T-helper 1 cell (primary cell): ENCODE measurements at places on chromosomes 6 and 20.

DNA sequence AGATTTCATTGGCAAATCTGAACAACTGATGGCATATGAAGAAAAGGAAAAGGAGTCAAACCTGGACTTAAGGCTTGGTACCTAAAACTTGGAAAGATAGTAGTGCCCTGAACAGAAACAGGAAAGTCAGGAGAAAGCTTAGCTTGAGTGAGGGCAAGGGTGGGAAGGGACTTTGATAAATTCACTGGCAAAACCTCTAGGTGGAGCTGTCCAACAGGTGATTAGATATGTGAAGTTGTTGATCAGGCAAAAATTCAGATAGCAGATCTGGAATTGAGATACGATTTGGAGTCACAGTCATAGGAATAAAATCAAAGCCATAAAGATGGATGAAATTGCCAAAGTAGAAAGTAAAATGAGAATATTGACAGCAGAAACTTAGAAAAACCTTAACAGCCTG is 16.1 kb upstream of the ZNF292 start:
- peak; percentile 52 for DNase-seq

- no peak for DNase-seq
Observed at GRCh38 chr6:108174371-108175175, 8.8 kb downstream of the NR2E1 start.

DNA sequence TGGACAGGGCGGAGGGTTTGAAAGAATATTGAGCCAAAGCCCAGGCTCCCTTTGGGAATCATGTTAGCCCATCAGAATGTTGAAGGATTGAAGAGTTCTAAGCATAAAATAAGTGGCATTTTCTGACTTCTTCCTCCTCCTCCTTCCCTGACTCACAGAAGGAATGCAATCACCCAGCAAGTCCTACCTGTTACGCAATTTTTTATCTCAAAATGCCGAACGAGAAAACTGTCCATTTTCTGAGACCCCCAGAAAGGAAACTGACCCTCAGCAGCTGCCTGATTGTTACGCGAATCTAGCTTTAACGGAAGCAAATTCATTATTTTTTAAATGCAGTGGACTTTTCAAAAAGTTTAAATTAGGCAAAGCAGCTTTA is 4.7 kb upstream of the DNAJC5 start:
- DNase-seq: no peak

DNA sequence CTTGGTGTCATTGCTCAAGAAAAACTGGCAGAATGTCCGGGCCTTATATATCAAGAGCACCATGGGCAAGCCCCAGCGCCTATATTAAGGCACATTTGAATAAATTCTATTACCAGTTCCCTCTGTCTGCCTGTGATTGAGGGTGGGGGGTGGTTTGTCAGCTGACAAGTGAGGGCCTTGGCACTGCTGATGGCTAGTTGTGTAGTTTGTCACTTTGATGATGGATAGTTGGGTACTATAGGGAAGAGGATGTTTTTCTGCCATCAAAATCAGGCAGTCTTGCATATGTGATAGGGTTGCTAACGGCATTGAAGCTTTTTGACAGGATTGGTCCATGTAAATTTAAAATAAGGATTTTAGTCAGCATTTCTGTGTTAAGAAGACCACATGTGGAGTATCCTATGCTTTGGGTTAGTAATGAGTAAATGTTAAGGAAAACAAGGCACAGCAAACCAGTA is 2.5 kb downstream of the RPL10A start:
- no peak for DNase-seq

GRCh38 chr6:24690593-24690992 is 23.7 kb downstream of the ACOT13 start:
- DNase-seq: no peak

DNA sequence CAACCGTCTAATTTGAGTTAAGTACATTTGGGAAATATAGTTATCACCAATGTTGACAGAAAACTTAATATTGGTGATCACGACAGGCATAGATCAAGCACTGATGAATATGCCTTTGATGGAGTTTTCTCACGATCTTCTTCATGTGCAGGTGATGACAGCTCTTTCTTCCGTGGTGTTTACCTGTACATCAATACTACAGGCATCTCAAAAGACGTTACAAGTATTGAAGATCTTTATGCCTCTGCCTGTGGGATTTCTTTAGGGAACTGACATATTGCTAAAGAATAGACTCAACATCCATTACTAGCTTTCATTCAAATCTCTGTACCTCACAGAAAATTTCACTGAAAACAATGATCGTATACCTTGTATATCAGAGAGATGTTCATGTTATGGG is 178.7 kb downstream of the PACRG start:
- no peak for DNase-seq

GRCh38 chr6:141685416-141685815 is 447.3 kb upstream of the GJE1 start:
- DNase-seq: no peak

DNA sequence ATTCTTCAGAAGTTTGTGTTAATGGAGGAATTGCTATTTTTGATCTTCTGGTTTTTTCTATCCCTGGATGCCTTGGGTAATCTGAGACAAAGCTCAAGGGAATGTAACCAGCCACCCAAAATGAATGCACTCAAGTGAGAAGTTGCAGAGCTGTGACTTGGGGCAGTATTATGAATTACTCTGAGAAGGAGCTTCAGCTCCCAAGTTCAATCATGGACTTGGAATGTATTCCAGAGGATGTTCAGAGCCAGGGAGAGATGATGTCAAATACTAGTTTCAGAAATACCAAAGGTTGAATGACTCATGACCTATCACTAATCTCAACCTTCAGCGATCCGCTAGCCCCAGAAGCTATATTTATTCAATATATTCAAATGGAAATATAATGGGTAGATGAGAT is 375.2 kb upstream of the PLCB4 start:
- DNase-seq: no peak

DNA sequence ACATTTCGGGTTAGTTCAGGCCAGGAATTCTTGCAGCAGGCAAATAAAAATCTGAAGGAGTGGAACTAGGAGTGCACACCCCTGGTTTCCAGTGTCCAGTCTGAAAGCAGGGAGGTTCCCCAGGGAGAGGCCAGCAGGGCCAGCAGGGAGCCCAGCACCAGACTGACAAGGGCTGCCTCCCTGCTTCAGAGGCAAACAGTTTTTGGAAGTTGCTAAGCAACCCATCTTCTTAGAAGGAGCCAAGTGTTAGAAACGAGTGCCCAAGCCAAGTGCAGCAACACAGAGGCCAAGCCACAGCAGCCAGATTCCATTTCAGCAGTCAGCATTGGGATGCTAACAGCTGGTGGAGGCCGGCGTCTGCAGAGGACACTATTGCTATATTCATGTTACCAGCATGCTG is 179.1 kb downstream of the SYNDIG1 start:
- DNase-seq: no peak

DNA sequence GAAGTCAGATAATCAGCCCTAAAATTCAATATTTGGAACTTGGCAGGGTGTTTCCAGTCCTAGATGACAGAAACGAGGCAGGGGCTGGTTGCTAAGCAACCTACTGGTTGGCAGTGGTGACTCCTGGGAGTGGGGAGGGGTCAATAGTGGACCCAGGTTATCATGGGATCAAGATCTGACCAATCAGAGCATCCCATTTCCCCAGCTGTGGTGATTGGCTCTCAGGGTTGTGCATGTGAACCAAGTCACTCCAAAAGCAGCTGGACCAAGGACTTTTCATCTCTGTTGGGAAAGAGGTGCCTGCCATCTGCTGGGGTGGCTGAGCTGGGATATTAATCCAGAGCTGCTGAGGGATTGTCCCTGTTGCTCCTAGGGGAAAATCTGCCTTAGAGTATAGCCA is 253.4 kb downstream of the PREX1 start:
- DNase-seq: no peak

DNA sequence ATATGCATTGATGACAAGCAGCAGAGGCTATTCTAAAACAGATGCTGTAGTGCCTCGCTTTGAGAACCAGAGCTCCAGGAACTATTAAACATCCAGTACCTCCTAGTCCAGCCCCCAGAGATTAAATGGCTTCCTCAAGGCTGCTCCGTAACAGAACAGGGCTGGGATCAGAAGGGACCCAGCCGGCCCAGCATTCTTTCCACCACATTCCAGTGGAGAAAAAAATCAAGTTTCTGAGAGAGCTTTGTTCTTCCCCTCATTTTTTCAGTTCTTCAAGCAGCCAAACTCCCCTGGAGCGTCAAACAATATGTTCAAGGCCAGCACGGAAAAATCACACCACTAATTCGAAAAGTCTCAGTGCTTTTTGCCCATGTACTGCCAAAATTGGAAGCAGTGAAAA is 5.8 kb upstream of the STMND1 start:
- no peak for DNase-seq

- no peak for DNase-seq
Observed at GRCh38 chr20:12090920-12091319, 173.2 kb downstream of the BTBD3 start.

DNA sequence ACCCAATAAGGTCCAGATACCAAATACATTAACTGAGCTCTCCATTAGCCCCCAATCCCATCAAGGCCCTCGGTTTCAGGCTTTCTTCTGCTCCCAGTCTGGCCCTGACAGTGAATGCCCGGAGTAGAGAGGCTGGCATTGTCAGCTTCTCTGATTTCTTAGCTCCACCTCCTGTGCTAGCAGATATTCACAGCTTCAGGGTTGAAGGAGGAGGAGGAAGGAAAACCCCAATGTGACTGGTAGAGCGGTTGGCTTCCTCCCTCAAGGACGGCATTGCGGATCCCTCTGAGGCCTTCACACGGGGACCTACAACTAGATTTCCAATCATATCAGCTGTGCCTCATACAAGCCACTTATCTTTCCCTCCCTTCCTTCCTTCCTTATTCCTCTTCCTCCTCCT is 164.1 kb upstream of the SYNDIG1 start:
- no peak for DNase-seq

DNA sequence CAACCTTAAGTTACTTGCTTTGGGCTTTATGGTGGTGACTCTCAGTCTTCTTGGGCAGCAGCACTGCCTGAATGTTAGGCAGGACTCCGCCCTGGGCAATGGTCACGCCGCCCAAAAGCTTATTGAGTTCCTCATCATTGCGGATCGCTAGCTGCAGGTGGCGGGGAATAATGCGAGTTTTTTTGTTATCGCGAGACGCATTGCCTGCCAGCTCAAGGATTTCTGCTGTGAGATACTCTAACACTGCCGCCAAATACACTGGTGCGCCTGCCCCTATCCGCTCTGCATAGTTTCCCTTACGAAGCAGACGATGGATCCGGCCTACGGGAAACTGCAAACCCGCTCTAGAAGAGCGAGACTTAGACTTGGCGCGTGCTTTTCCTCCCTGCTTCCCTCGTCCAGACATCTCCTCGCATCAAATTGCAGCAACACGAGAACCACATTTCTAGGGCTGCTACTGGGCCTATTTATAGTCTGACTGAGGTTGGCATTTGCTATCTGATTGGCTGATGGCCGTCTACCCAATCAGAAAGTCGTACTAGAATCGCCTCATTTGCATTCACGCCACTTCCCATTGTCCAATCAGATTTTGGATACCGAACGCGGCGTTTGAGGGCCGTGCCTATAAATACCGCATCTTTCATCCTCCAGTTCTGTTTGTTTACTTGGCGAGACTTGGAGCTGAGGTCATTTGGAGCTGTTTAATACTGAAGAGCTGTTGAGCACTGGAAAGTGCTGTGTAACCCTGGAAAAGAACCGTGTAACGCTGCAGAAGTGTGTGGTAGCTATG is 28.2 kb upstream of the SLC17A4 start:
- DNase-seq: no peak

- DNase-seq: peak; percentile 50
Observed at GRCh38 chr6:142913511-142914047, 31.4 kb downstream of the HIVEP2 start.

- no peak for DNase-seq
Observed at GRCh38 chr6:12408752-12409151, 118.6 kb downstream of the EDN1 start.
